ENCODE measurements at places on chromosomes 3 and 15.

DNA sequence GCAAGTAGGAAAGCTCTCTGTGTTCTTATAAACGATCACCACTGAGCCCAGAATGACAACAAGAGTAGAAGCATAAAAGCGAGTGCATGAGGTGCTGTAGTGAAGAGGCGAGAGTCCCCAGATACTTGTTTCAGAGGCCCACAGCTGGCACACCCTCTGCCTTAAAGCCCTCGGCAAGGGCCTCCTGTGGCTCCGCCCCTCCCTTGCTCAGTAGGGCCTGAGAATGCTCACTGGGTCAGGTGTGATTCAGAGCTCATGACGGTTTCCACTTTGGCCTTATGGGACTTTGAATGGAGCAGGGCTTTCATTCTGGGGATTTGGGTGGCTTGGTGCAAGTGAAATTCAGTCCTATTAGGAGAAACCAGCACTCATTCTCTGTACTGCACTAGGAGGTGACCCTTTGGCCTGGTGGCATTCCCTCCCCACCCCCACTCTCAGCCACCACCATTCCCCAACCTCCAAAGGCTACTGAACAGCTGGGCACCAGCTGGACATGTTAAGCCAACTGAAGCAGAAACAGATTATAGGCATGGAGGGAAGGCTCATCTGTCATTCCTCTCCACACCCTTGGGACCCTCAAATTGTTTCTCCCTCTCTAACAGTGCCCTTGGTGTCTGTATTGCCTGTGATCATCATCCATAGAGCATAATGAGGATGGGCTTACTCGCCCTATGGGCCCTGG, 109.6 kb upstream of the CTDSPL start:
- DNase-seq: no peak

DNA sequence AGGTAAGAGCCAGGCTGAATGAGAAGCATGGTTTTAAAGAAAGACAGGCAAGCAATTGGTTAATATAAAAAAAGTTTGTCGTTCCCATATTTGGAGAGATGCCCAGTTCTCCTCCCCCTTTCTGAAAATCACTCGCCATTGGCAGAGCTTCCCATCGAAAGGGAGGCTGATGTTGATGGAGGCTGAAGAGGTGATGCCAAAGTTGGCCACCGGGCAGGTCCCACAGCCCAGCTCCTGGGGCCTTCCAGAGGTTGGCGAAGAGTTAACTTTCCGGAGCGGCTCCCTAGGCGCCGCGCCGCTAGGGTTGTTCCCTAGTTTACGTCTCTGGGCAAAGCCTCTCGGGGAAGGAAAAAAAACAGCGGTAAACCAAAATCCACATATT, 793 bp downstream of the PCOLCE2 start:
- DNase-seq: no peak

- no peak for DNase-seq
Measured at GRCh38 chr15:80920271-80920699, 69.3 kb downstream of the MESD start.

GRCh38 chr3:186208296-186208989, 99.6 kb upstream of the ETV5 start:
- DNase-seq: no peak

- no peak for DNase-seq
Measured at GRCh38 chr15:72237853-72238224, 6.8 kb upstream of the PKM start.

GRCh38 chr3:169305460-169305859, 358.1 kb downstream of the MECOM start:
- DNase-seq: no peak

DNA sequence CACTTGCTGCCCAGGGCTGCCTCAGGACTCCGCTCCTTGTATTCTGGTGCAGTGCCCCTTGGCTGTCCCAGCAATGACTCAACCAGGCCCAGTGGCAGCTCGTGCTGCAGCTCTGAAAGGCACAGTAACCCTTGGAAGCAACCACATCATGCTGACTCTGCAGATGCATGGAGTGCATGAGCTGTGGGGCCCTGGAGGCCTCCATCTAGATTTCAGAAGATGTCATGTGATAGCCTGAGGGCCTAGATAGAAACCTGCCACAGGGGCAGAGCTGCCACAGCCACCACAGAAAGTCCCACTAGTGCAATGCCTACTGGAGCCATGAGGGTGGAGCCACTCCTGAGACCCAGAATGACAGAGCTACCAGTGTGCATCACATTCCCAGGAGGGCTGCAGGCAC, 117.1 kb upstream of the SMAD3 start:
- DNase-seq: no peak

GRCh38 chr3:184011937-184012889, 5.5 kb downstream of the ABCC5 start:
- no peak for DNase-seq

- no peak for DNase-seq
Measured at GRCh38 chr3:138498991-138499390, 64.6 kb downstream of the ESYT3 start.

- no peak for DNase-seq
Measured at GRCh38 chr3:16865335-16865734, 19.4 kb upstream of the PLCL2 start.

DNA sequence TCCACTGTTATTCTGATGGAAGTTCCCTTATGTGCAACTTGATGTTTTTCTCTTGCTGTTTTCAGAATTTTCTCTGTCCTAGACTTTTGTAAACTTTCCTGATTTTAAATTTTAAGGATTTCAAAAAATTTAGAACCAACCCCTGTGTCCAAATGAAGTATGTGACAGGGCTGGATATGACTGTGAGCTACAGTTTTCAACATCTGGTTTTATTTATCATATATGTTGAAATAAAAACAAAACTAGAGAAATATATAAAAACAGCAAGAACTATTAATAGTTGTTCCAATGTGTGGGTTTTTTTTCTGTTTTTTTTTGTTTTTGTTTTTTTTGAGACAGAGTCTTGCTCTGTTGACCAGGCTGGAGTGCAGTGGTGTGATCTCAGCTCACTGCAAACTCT, 47.4 kb upstream of the PSMD6 start:
- DNase-seq: no peak

DNA sequence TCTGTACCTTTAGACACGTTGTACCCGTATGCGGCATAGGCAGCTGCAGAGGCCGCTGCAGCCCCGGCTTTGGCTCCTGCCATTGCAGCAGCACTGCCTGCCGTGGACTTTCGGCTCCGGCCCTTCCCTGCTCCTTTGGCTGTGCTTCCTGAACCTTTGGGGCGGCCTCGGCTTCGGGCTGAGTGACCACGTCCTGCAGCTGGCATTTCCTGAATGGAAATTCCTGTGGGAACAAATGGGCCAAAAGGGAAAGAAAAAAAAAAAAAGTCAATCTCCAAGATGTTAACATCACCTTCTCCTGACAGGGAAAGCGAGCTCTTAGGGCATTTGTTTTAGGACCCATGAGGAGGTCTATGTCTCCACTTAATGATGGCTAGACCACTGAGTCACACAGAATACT, 29.6 kb downstream of the CHAC1 start:
- DNase-seq: no peak

- no peak for DNase-seq
Measured at GRCh38 chr15:35992791-35993190, 446.8 kb upstream of the DPH6 start.

DNA sequence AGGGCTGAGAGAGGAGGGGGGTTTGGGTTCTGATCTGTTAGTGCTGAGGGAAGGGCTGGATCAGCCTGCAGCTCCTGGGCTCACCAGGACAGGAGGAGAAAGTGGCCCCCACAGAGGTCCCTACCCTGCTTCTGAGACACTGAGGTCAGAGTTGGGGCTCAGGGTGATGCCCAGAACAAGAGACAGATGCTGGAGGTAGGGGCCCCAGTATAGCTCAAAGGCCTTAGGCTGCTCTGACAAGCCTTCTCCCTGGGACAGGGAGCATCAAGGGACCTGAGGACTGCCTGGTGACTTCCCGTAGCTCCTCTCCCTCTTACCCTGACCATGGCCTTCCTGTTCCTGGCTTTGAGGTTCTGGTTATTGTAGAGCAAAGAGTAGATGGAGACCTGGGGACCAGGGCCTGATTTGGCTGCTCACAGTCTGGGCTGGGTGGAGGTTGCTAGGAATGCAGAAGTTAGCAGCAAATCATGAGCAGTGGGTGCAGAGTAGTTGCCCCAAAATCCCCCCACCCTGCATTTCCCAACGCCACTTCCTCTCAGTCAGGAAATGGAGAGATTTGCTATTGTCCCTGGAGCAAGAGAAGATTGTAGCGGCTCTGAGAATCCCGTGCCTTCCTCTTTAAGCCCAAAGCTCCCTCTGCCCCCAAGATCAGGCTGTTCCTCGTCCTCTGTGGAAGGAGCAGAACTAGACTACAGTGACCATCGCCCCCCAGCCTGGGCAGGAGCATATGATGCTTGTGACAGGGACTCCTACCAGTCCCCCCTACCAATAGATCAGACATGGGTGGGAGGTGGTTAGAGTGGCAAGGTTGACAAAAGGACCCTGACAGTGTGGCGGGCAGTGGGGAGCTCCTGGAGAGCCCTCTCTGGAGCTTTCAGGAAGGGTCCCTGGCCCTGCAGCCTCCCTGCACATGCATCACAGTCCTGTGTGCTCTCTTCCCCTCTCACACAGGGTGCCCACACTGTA, 47.4 kb upstream of the SEC22A start:
- no peak for DNase-seq

DNA sequence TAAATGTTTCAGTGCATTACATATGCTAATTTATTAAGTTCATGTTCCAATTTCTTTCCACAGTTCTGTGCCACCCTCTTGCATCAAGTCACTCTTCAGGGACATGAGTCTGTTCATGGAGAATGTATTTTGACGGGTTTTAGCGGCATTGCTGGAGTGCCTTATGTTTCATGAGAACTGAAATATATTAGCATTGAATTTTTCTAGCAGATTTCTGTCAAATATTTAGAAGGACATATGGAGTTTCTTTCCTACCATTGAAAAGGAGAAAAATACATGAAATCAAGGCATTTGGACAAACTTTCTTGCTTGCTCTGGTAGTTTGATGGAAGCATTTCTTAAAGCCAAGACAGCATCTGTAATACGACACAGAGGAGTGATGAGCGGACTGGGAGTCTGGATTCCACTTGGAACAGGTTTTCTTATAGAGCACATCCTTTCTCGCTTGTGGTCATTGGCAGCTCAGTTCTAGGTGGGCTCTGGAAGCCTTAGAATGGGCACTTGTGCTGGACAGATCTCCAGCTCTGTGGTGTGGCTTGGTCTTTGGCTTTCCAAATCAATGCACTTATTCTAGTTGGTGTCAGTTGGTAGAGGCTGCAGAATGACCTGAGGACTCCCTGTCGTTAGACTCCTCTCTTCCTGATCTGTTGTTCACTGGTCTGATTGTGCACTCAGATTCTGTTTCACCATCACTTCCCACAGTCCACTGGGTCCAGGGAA, 84.6 kb upstream of the EIF1B start:
- DNase-seq: no peak

DNA sequence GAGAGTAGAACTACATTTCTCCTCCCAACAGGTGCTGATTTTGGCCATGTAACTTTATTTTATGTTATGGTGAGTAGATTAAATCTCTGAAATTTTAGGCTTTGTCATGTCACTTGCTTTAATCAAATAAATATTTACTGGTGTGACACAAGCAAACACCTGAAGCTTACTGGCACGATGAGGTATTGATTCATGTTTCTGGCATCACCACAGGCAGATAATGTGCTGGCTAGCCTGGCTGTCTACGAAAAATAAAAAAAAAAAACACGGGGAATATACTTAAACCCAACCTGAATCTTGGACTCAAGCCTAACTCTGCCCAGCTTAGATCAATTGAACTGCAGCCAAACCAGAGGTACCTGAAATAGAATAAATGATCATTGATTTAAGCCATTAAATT, 65.6 kb upstream of the CADM2 start:
- no peak for DNase-seq

DNA sequence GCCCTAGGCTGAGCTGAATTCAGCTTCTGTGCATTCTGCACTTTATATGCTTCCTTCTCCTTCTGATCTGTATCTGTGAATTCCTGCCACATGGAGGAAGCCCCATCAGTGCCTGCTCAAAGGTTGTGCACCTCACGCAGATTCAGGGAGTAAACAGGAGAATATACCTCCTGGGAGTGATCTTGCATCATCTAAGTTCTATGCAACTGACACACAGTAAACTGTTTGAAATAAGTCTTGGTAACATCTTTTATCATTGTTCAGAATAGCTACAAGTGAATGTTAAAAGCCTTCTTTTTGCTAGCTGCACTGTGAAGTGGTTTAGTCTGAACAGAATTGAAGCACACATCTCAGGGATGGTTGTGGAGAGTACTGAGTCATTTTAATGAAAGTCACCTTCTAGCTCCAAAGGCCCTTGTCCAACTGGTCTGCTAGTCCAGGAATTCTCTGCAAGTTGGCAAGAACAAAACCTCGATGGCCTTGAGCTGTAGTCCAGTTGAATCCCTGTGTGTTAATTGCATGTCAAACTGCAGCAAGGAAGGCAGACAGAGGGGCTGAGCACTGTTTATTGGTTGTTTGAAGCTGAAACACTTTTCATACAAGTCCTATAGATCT, 215.0 kb downstream of the WNT5A start:
- DNase-seq: no peak

DNA sequence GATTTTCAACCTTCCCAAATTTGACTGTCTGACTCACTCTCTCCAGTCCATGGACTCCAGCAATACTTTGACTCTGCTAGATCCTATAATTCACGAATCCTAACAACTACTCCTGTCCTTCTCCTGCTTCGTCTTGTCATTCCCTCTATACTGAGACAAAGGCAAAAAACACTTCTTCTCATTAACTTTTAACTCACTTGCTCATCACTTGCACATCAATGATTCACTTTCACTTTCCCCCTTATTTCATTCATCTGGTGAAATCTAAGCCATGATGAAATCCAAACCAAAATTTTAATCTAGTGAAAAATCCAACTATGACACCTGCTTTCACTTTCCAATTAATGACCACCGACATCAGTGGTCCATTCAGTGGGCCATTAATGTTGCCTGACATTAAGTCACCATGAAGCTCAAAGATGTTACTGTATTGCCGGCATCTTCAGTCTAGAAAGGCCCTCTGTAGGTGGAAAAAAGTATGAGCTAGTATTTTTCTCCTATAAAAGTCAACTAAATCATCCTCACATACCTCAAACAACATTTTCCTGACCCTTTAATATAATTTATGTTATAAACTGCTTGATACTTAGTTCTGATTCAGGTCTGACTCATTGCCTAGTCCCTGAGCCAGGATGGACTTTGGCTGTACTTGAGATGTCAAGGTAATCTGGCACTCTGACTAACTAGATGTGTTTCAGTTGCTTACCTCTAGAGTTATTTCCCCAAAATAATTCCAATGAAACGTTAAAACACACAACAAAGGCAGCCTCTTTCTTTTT, 158.6 kb downstream of the CNTN6 start:
- no peak for DNase-seq

- no peak for DNase-seq
Measured at GRCh38 chr3:168453623-168454022, 357.9 kb upstream of the GOLIM4 start.

GRCh38 chr15:38508647-38509046, 54.7 kb downstream of the FAM98B start:
- no peak for DNase-seq

GRCh38 chr3:44318891-44319311, 19.7 kb upstream of the TCAIM start:
- DNase-seq: no peak

GRCh38 chr15:100520132-100520921, 8.4 kb downstream of the CERS3 start:
- DNase-seq: no peak

- no peak for DNase-seq
Measured at GRCh38 chr3:172148241-172148640, 108.9 kb downstream of the FNDC3B start.

- no peak for DNase-seq
Measured at GRCh38 chr3:9862391-9863057, 17.5 kb downstream of the CIDEC start.

Measured in stimulated activated CD8-positive, alpha-beta memory T cell treated with anti-CD3 and anti-CD28 coated beads, Interleukin-4, amount 100 ng/mL, for 1 hour (primary cell).